ENCODE measurements at places on chromosomes 3 and 15.

DNA sequence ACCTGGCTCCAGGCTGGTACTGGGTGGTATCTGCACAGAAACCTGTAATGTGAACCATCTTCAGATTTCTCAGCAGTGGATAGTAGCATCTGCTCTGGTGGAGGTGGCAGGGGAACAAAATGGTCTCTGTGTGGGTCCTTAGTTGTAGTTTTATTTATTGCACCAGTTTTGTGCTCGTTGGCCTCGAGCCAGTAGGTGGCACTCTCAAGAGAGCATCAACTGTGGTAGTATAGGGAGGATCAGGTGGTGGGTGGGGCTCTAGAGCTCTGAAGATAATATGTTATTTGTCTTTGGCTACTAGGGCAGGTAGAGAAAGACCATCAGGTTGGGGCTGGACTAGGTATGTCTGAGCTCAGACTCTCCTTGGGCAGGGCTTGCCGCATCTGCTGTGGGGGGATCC is 254.0 kb upstream of the GPR149 start:
- DNase-seq = no peak

- no peak for DNase-seq
These were observed 271.5 kb upstream of the TBL1XR1 start for GRCh38 chr3:177468816-177469215.

DNA sequence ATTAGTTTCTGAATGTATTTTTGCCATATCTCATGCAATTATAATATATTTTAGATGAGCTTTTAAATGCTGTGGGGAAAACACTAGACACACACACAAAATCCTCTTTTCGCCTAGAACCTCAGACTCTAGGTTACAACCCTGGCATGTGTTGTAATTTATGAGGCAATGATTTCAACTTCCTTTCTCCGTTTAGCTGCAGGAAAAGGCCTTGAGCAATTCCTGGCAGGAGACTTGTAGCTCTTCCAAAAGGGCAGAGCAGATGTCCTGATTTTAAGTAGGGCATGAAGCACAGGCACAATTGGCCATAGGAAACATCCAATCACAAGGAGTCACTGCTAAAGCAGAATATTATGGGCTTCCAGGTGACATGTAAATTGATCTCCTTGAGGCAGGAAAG is 82.0 kb downstream of the GPR156 start:
- DNase-seq = no peak

GRCh38 chr3:16720367-16720940 is 115.2 kb upstream of the DAZL start:
- no peak for DNase-seq

GRCh38 chr15:65970937-65971740 is 101.8 kb downstream of the RAB11A start:
- DNase-seq = no peak

DNA sequence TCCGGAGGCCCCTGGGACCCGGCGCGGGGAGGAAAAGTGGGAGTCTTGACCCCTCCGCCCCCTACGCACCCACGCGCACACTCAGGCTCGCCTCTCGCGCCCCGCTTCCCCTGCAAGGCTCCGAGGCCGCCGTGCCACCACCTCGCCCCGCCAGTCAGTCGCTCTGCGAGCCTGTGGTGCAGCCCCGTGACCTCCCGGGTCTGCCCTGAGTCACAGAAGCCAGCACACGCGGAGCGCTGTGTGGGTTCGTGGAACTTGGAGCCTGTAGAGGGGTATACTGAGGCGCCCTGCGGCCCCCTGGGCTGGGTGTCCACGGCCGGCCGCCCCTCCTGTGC is 380 bp upstream of the ALS2CL start:
- DNase-seq = peak; percentile 15

GRCh38 chr3:27585429-27585828 is 101.2 kb upstream of the SLC4A7 start:
- DNase-seq = no peak
